NCI-H460 (cell line): ENCODE measurements at places on chromosomes 13 and 19. TPM values are rescaled to one million over a fixed set of nuclear protein-coding genes. Genes with fewer than 3 reads are reported as not detected.

GRCh38 chr19:29854033-29854432, 42.2 kb downstream of the CCNE1 start:
- no peak for DNase-seq

The ZNF790 gene
- 6.1 and 7.9 TPM in 2 replicates for total RNA-seq

DNA sequence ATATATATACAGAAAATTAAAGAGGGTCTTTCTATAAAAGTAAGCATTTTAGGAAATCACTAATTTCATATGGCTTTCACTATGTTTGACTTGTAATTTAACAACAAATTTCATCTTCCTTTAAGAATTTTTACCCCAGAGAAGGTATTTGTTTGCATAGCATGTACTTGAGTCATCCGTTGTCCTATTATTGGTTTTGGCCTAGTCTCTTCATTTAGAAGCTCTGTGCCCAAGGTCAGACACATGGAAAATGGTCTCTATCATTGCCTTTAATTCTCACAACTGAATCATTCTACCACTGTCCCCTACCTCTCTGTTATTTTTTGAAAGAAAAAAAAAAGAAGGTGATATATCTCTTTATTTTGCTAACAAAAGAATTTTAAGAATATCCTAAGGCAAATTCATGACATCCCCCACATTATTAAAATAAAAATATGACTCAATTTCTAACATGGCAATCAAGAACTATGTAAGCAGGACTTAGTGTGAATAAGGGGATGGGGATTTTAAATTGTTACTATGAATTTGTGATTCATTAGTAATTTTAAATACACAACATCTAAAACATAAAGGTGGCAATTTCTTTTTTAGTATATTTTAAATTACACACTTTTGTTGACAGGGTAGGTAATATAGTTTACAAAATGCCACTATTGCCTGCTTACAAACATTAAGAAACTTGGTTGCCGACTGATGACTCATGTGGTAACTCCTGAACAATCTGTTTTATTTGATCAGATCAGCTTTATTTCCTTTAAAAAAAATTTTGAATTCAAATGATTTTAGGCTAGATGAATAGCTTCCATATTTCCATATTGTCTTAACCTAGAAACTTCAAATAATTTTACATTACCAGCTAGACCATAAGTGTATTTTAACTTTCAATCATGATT, 13.9 kb downstream of the SLITRK5 start:
- DNase-seq = no peak

- DNase-seq = no peak
Measured at GRCh38 chr13:113652404-113653263, 5.4 kb downstream of the ATP4B start.

- no peak for DNase-seq
Measured at GRCh38 chr13:108835083-108835482, 205.7 kb downstream of the MYO16 start.

- no peak for DNase-seq
Measured at GRCh38 chr19:51712461-51713081, 11.2 kb downstream of the HAS1 start.

- DNase-seq = no peak
Measured at GRCh38 chr19:44575116-44575700, 38.2 kb upstream of the IGSF23 start.

GRCh38 chr13:76512721-76513145, 373.5 kb downstream of the KCTD12 start:
- DNase-seq = peak; percentile 26

The ZNF730 gene
- not detected in 2 replicates for total RNA-seq

The P2RY11 gene
- 3.6 and 6.0 TPM in 2 replicates for total RNA-seq

DNA sequence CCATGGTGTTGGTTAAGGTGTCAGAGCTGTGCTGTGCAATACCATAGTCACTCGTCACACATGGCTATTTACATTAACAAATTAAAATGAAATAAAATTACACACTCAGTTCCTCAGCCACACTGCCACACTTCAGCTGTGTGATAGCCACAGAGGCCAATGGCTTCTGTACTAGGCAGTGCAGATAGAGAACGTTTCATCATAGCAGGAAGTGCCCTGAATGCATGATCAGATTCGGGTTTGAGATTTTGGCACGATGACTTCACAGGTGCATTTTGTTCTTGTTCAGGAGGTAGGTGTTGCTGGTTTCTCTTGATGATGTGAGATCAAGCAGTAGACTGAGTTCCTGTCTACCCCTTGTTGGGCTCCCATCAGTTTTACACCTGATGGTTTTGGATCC, 6.5 kb downstream of the ARMC6 start:
- no peak for DNase-seq

The FKBP8 gene
- total RNA-seq = 100.0 and 122 TPM in 2 replicates

DNA sequence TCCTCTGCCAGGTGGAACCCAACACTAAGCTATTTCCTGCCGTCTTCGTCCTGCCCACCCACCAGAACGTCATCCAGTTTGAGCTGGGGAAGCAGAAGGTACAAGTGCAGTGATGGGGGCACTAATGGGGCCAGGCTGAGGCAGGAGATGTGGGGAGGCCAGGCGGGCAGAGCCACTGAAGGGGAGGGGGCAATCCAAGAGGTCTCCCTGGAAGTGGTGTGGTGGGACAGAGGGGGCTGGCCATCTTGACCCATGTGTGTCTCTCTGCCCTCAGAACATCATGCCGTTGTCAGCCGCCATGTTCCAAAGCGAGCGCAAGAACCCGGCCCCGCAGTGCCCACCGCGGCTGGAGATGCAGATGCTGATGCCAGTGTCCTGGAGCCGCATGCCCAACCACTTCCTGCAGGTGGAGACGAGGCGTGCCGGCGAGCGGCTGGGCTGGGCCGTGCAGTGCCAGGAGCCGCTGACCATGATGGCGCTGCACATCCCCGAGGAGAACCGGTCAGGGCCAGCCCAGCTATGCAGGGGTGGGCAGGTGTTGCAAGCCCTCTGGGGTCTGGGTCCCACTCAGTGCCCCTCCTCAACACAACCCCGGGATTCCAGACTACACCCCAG, 49.6 kb downstream of the RYR1 start:
- no peak for DNase-seq

DNA sequence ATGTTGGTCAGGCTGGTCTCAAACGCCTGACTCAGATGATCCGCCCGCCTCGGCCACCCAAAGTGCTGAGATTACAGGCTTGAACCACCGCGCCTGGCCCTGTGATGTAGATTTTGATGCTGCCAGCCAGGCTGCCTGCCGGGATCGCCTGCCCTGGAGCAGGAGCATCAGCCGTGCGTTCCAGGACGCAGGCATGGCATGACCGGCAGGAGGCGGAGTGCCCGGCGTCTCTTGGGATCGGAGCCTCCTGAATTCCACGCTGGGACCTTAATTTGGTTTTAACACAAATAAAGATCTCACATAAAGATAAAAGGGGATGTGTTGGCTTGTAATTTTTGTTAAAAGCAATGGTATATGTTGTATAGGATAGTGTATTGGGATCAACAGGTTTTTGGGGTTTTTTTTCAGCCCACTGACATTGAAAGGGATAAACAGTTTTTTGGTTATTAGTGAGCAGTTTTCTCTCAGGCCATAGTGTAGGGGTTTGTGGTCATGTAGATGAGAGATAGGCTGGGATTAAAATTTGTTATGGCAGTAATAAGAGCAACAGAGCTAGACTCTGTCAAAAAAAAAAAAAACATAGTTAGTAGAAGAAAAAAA, 1406.4 kb downstream of the UQCRFS1 start:
- DNase-seq = no peak

The MLNR gene
- total RNA-seq = not detected in 2 replicates

- DNase-seq = peak; percentile 49
Measured at GRCh38 chr19:17488593-17489391, 18.5 kb downstream of the SLC27A1 start.

DNA sequence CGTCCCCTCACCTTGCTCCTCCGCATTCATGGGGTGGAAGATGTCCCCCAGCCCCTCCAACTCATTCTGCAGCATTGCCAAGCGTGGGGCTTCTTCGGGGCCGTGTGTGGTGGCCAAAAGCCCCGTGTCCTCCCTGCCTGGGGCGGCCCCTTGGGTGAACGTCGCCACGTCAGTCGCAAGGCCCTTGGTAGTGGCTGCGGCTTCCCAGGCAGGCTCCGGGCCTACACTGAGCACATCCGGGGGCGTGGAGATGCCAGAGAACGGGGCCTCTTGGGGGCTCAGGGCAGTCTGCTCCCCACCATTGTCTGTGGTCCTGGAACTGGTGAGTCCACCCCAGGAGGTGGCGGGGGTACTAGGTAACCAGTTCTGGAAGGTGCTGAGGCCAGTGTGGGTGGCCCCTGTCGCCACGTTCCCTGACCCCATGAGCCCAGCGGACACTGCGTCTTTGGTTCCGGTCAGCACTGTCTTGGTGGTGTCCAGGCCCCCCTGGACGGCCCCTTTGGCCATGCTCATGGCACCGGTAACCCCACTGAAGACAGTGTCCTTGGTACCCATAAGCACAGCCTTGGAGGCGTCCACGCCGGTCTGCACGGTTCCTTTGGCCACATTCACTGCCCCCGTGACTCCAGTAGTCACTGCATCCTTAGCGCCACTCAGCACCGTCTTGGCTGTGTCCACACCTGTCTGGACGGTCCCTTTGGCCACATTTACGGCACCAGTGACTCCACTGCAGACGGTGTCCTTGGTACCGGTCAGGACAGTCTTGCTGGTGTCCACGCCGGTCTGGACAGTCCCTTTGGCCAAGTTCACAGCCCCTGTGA, 7.6 kb downstream of the PLIN4 start:
- no peak for DNase-seq
